ENCODE measurements at places on chromosomes 12 and 14.
A peak's percentile ranks its signal among the peaks of the same experiment; 100 is the strongest.

- peak; percentile 18 for DNase-seq
These were observed 77.5 kb downstream of the PELI2 start for GRCh38 chr14:56195704-56196103.

- DNase-seq: no peak
These were observed 32.7 kb downstream of the SLC25A21 start for GRCh38 chr14:37139710-37140109.

DNA sequence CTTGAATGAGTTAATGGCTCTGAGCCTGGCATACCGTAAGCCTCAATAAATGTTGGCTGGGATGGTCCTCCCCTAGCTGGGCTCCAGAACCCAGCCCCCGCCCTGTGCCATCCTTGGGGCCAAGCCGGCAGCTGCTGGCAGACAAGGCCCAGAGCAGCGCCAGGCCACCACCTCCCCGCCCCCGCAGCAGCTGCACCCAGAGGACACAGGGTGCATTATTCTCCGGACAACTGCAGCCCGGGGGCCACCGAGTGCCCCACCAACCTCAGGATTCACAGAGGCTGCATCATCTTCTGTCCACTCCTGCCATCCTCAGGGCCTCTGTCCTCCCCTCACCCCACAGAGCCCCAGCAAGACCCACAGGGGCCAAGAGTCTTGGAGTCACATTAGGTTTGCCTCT lies 92.7 kb downstream of the NCOR2 start:
- no peak for DNase-seq

DNA sequence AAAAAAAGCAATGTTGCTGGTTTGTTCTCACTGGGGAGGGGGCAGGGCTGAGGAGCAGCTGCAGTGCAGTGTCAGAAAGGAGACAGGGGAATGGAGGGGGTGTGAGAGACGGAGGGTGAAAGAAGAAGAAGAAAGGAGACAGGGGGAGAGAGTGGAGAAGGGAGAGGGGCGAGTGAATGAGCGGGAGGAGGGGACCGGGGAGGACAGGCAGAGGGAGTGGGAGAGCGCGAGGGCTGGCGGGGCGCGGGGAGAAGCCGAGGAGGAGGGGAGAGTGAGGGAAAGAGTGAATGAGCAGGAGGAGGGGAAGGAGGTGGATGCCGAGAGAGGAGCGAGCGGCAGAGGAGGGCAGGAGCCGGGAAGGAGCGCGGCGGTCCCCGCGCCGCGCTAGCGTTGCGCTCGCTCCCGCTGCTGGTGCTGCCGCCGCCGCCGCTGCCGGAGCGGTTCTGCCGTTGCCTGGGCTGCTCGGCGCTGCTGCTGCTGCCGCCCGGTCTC lies at the start of gene NOVA1:
NOVA1 (minus strand) TSS at position 445 of the 492 bp plus-strand sequence. CDS start 597 bp downstream, outside the sequence.
- DNase-seq: no peak

- DNase-seq: no peak
These were observed 1562.4 kb downstream of the AACS start for GRCh38 chr12:126627596-126627995.

DNA sequence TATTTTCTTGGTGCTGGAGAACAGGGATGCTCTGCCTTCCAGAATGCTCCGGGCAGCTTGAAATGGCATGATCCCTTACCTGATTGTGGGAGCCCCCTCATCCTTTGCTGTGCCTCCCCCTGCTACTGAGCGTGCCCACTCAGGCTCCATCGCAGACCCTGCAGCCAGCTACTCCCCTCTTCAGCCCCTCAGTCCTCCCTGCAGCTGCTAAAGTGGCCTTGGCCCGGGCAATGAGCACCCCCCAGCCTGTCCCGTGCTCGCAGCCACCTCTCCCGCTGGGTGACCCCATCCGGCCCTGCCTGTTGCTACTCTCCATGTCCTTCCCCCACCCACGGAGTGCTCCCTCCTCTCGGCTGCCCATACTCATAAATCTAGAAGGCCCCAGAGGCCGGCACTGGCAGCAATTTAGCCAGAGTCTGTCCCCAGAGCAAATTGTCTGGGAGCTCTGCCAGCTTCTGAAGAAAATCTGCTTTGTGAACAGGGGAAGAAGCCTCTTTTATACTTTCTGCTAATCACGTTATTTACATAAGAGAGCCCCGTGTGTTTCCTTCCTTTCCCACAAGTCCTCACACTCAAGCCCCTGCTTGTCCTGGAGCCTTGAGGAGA lies 143.7 kb upstream of the FRMD6 start:
- DNase-seq: no peak

- DNase-seq: peak; percentile 41
These were observed 15.0 kb downstream of the GXYLT1 start for GRCh38 chr12:42129595-42130204.

DNA sequence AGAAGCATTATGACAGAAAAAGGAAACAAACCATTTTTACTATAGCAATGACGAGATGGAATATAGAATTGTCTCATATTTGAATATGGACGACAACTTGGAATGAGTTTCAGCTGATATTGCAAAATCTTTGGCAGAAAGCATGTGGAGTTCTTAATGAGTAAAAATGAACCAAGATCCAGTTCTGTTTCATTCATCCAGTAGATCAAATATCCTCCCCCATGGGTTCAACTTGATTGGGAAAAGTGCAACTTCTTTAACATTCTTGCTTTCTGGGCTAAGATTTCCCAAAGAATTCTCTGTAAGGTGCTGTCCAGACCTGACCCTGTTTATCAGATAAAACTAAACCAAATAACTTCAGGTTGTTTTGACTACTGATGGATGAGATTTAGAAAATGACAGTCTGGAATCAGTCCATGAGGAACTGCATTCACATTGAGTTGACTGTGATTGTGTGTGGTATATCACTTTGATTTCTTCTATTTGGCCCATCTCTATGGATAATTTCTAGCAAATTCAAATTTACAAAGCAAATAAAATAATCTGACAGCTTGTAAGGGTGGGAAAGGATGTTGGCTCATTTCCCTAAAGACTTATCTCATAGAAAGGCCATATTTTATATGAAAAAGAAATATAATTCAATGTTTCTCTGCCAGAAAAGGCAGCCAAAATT lies 267.4 kb downstream of the ADAMTS20 start:
- no peak for DNase-seq

GRCh38 chr14:94805680-94806288 lies 35.9 kb upstream of the GSC start:
- DNase-seq: no peak

DNA sequence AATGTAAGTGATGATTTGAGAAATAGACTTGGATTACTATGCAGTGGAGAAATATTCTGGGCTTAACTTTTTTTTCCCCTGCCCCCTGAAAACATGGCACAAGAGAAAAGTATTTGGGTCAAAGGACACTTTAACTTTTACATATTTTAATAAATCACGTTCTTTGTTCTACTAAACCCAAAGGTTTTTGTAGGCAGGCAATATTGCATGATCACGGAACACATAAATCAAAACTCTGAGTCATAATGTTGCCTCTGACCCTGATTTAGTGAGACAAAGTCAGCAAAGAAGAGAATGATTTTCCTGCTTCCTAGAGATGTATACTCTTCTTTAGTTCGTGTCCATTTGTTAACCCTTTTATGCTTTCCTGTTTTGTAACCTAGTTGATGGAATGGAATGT lies 38.0 kb downstream of the ABCD2 start:
- DNase-seq: no peak

GRCh38 chr12:70451528-70451927 lies 85.4 kb downstream of the KCNMB4 start:
- no peak for DNase-seq

DNA sequence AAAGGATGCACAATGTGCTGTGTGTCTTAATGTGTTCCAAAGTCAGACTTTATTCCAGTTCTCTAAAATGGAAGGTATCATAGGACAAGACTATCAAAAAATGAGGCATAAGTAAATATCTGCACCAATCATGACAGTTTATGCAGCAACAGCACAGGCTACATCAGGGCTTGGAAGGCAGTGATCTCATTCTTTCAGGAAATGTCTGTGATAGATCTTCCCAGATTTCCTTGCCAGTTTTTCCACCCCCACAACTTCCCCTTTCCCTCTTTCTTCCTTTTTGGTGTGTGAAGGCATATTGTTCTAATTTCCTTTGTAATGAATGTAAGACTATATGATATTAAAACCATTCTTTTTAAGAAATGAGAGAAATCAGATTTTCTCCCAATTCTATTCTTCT lies 326.7 kb downstream of the ATP23 start:
- no peak for DNase-seq

GRCh38 chr14:28719130-28719529 lies 47.5 kb upstream of the FOXG1 start:
- DNase-seq: no peak

GRCh38 chr12:24223926-24224325 lies 274.5 kb upstream of the SOX5 start:
- DNase-seq: no peak

DNA sequence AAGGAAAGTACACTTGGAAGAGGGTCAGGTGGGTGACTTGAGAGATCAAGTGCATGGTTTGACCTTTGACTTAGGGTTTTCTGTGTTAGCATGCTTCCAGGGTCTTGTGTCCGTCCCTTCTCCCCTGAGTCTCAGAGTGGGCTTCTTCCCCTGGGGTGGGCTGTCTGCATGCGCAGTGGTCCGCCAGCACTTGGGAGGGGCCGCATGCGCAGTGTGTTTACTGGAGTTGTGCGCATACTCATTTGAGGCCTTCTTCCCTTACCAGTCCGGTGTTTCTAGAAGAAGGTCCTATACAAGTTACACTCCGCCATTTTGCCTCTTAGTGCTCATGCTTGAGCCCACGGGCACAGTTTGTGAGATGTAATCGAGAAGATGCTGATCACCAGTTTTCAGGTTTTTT lies 58.5 kb downstream of the RIN3 start:
- DNase-seq: no peak

- DNase-seq: peak; percentile 29
These were observed 7.4 kb downstream of the SMAGP start for GRCh38 chr12:51262758-51263177.

DNA sequence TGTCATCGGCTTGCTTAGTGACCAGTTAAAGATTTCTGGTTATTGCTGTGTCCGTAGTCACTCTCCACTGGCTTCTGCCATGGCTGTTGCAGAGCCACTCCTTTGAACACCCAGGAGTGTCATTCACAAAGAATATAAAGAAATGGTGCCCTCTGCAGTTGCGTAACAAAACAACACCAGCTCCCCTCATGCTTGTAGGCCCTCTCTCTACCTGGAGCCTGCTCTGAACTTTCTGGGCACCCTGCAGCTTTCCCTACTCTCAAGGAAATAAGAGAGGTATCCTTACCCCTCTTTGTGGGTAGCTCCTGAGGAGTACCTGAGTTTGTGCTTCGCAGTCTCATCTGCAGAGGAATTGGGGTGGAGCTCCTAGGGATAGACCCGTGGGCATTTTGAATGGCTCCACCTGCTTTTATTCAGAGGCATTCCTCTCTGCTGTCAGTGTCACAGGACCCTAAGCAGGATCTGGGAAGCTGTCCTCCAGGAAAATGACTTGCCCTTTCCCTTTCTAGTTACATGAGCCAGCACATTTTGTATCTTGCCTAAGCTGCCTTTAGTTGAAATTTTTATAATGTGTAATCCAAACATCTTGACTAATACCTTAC lies 97.2 kb upstream of the TMEM260 start:
- no peak for DNase-seq

- no peak for DNase-seq
These were observed 2.1 kb upstream of the GTSF1 start for GRCh38 chr12:54475537-54475936.

DNA sequence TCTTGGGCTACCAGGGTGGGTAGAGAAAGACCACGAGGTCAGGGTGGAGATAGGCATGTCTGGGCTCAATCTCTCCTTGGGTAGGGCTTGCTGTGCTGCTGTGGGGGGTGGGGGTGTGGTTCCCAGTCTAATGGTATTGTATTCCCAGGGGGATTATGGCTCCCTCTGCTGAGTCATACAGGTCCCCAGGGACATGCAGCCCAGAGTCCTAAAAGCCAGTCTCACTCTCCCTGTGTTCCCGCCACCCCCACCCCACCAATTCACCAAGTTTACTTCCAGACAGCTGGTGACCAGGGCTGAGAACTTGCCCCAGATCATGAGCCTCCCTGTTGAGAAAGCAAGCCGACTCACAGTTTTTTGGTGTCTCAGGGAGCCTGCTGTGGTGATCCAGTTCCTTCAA lies 367.6 kb downstream of the C12orf75 start:
- DNase-seq: no peak

DNA sequence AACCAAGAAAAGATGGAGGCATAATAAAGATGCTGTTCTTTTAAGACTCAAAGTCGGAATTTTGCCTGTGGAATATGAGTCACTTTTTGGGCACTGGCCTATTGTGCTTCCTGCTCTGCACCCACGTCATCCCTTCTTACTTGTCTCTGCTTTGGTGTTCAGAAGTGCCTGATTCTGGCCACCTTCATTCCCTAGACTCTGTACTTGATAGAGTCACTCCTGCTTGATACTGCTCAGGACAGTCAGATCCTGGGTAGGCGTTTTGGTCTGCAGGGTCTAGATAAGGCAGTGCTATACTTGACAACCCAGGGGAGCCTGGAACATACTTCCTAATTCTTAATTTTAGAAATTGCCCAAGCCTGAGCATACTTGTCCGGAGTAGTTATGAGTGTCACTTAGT lies 1.9 kb downstream of the LRRK2 start:
- DNase-seq: no peak

DNA sequence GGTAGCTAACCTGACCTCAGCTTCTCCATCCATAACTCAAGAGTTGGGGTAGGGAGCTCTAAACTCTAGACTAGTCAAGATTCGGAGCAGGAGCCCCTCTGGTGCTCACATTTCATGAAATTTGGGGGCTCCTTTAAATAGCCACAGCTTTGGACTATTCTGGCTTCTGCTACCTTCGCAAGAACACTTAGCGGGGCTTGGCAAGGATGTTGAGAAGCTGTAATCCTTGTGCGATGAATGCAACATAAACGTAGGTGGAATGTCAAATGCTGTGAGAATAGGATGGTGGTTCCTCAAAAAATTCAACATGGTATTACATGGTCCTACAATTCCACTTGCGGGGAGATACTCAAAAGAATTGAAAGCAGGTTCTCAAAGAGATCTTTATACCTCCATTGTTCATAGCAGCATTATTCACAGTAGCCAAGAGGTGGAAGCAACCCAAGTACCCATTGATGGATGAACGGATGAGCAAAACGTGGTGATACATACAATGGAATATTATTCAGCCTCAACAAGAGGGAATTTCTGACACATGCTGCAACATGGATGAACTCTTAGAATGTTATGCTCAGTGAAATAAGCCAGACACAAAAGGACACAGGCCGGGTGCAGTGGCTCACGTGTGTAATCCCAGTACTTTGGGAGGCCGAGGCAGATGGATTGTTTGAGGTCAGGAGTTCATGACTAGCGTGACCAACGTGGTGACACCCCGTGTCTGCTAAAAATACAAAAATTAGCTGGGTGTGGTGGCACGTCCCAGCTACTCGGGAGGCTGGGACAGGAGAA lies 73.8 kb downstream of the ACTN1 start:
- DNase-seq: no peak

Measured in CD4-positive, alpha-beta T cell treated with Interleukin-15 for 4 hours (primary cell).